T-helper 22 cell (primary cell): ENCODE measurements at places on chromosomes 6 and 20.

- no peak for DNase-seq
Measured at GRCh38 chr6:73521351-73521985, 636 bp upstream of the EEF1A1 start.

DNA sequence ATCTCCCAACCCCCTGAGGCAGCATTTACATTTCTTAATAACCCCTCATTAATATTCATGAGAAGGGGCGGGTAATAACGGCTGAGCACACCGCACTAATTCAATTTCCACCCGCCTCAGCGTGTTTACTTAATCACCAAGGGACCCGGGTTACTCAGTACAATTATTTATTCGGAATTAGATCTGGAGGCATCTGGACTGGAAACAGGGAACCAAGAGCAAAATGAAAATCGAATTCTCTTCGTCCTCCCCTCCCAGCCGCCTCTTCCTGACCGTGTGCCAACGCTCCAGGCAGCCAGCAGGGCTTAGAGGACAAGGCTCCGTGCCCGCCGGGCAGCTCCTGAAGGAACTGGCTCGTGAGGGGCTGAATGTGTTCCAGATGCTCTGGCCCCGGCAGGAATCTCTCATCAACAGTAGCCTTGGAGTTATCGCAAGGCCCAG, 23.5 kb upstream of the CTNNBL1 start:
- DNase-seq = no peak

GRCh38 chr6:80605165-80605989, 498.9 kb downstream of the BCKDHB start:
- no peak for DNase-seq

- DNase-seq = no peak
Measured at GRCh38 chr20:58800134-58800871, 50.4 kb downstream of the GNAS-AS1 start.

DNA sequence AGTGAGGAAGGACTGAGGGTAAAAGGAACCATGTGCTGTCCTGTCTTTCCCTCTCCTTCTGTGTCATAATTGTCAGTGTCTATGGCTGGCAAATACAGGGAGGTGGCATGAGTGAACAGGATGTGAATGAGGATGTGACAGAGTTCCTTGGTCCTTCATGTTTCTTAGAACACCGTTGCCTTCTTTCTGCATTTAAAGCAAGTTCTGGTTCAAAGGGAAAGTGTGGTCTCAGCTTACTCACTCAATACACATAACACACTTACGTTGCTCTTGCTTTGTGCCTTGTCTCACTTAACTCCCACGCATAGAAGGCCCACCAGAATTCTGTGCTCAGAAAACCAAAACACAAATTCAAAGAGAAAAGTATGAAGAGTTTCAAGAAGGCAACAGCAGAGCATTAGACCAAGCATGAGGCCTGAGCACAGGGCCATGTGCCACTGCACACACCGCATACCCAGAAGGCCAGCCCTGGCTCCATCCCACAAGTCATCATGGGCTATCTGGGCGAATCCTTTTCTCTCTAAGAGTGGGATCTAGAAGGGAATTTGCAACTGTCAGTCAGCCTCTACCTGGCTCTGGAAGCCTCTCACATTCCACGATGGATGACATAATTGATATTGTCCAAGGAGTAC, 38.9 kb upstream of the SAYSD1 start:
- no peak for DNase-seq

DNA sequence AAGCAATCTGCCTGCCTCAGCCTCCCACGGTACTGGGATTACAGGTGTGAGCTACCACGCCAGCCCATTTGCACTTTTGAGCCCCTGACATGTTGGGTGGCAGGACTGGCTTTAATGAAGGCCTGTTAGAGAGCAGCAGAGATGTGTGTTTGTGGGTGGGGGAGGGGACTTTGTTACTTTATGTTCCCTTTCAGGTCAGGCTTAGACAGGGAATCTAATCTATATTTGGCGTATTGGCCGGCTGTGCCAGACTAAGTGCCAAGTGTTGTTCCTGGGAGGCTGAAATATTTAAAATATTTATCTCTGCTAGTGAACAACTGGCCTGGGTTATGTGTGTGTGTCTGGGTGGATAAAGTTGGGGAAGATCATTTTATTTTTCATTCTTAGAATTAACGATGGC, 6.1 kb downstream of the GMPR start:
- DNase-seq = no peak

- no peak for DNase-seq
Measured at GRCh38 chr20:57250607-57251343, 15.7 kb downstream of the BMP7 start.

DNA sequence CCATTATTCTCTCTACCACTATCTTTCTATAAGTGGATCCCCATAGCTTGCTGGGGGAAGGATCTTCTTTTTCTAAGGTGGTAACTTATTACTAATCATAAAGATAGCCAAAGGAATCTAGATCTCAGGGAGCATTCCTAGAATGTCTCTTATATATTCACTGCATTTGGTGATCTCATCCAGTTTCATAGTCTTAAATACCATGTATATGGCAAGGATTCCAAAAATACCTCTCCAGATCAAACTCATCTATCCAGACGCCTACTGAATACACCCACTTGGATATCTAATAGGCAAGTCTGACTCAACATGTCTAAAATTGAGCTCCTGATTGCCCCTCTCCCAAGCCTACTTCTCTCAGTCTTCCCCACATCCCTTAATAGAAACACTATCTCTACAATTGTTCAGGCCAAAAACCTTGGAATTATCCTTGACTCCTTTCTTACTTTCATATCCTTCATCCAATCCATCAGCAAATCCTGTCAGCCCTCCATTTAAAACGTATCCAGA, 264.4 kb downstream of the HACE1 start:
- DNase-seq = no peak

DNA sequence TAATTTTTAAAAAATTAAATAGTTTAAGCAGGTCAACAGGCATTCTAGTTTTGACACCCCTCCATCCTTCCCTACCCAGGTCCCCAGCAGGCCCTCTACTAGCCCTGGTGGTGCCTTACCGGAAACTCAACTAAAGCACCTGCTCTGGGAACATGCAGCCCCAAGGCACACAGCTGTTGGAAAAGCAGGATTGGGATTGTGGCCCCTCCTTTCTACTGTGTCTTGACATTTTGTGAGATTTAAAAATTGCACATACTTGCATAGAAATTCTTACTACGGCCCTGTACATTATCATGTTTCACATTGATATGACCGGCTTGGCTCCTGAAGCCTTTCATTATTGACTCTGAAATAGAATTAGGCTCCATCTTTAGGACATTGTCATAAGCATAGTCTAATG, 423.2 kb downstream of the GRIK2 start:
- DNase-seq = no peak

DNA sequence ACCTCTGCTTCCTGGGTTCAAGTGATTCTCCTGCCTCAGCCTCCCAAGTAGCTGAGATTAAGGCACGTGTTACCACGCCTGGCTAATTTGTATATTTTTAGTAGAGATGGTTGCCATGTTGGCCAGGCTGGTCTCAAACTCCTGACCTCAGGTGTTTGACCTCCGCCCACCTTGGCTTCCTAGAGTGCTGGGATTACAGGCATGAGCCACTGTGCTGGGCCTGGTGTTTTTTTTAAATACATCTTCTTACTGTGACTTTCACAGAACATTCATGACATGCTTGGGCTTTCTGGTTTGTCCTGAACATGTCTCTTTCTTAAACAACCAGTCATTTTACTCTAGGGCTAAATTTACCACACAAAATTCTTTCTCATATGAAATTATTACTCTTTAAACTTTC, 34.7 kb upstream of the FAM8A1 start:
- no peak for DNase-seq

- no peak for DNase-seq
Measured at GRCh38 chr6:28003059-28003458, 46.0 kb downstream of the OR2B6 start.

GRCh38 chr6:44386929-44387345, 569 bp upstream of the CDC5L start:
- DNase-seq = no peak

DNA sequence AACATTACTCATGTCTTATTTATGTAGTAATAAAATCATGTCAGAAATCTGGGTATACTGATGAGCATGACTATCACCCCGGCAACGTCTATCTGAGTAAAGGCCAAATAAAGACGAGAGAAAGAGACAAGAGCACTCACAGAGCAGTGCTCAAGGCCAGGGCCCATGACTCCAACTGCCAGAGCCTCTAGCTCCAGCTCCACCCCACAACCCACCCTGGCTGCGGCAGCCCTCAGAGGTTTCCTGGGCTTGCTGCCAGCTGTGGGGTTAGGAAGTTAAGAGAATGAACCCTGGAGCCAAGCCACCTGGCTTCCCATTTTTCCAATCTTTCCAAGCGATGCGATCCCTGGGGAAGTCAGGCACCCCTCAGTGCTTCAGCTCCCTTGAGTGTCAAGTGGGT, 92.0 kb upstream of the PAX1 start:
- no peak for DNase-seq

GRCh38 chr20:3164763-3165410, 5.2 kb upstream of the FASTKD5 start:
- no peak for DNase-seq

GRCh38 chr6:125953502-125953875, 3.1 kb upstream of the HINT3 start:
- no peak for DNase-seq

DNA sequence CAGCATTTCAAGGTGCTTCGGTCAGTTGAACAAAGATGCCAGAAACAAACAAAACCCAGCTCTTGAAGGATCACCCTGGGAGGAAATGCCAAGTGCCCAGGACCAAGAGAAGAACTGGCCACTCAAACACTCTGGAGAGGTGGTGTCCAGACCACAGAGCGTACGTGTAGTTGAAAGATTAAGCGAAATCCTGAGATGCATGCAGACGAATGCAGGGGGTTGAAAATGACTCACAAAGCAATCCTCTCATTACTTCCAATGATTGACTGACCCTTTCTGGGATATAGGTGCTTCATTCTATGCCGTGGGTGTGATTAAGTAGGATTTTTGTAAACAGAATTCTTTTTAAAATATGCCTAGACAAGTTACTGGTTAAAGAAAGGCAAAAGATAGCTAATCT, 71.5 kb upstream of the ATXN1 start:
- DNase-seq = no peak

DNA sequence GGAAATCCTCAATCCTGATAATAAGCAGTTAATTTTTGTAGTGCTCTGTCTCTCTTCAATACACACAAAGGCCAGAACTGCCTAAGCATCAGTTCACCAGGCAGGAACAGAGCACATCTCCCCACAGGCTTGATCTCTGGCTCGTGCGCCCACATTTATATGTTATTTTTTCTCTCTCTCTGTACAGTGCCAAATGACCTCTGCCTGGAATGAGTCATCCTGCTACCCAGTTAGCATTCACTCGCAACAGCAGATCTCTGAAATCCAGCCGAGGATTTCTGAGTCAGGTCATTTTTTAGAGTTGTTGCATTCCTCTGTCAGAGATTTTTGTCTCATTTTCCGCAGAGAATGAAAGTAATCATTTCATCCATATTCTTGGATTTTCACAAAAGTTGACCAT, 107.1 kb downstream of the COL12A1 start:
- no peak for DNase-seq

GRCh38 chr20:46220455-46221207, 87.7 kb downstream of the CDH22 start:
- DNase-seq = no peak

GRCh38 chr6:129098061-129098553, 215.2 kb downstream of the LAMA2 start:
- DNase-seq = no peak

DNA sequence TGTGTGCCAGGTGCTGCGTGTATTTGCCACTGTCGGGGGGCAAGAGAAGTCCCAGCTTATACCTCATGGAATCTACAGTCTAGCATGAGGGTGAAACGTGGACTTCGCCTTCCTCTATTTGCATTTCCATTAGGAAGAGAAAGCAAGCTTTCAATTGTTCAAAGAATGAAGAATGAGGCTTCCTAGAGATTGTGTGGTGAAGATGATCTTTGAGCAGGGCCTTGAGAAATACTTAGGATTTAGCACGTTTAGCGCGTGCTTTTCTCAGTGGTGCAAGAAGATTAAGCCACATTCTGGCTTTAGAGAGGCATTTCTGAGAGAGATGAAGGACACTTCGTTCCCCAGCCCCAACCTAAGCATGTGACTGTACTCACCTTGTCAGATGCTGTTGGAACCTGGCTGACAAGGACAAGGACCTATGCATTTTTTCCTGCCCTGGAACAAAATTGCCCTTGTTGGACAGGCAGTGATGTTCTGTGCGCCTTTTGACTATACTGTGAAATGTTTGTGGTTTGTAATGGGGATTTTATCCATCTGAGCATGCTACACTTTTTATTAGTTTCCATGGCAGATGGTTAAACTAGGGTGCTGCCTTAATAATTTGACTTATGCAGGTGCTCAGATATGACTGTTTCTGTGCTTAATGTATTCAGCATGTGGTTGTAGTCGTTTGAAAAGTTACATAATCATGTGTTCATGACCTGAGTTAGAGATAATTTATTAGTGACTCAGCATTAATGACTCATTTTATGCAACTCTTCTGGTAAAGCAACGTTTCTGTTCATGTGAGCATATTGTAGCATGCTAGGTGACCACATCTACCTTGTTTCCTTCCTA, 10.7 kb downstream of the TULP4 start:
- DNase-seq = no peak

- no peak for DNase-seq
Measured at GRCh38 chr6:5139828-5140771, 55.0 kb downstream of the PPP1R3G start.

GRCh38 chr20:53247468-53248103, 275.4 kb downstream of the TSHZ2 start:
- DNase-seq = no peak

GRCh38 chr20:4873396-4873795, 127.9 kb downstream of the SLC23A2 start:
- DNase-seq = no peak

- no peak for DNase-seq
Measured at GRCh38 chr6:136952714-136953260, 30.7 kb downstream of the SLC35D3 start.

GRCh38 chr20:47847884-47848485, 62.7 kb upstream of the SULF2 start:
- DNase-seq = no peak

DNA sequence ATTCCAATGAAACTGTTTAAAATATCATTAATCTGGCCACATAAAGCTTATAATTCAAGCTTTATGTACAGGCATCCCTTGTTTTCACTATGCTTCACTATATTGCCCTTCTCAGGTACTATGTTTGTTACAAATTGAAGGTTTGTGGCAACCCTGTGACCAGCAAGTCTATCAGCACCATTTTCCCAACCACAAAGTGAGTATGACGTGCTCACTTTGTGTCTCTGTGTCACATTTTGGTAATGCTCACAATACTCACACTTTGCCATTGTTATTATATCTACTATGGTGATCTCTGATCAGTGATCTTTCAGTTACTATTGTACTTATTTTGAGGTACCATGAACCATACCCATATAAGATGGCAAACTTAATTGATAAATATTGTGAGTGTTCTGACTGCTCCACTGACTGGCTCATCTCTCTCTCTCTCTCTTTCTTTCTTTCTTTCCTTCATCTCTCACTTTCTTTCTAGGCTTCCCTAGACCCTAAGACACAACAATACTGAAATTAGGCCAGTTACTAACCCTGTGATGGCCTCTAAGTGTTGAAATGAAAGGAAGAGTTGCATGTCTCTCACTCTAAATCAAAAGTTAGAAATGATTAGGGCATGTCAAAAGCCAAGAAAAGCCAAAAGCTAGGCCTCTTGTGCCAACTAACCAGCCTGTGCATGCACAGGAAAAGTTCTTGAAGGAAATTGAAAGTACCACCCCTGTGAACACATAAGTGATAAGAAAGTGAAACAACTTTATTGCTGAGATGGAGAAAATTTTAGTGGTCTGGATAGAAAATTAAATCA, 227.9 kb downstream of the BCAS1 start:
- no peak for DNase-seq
